ENCODE measurements at places on chromosomes 7 and 10.
A peak's percentile ranks its signal among the peaks of the same experiment; 100 is the strongest.

DNA sequence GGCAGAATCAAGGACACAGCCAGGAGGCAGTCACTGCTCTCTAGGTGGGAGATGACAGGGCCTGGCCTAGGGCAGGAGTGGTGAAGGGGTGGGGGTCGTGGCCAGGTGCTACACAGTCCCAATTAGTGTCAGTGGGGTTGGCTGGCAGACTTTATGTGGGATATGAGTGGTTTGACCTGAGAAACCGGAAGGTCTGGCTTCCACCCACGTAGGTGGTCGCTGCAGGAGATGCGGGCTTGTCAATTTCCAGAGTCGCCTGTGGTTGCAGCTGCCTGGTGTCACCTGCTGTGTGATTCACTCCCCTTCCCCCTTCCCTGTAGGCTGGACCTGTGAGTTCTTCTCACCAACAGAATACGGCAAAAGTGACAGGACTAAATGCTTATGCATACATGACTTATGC, 124.3 kb downstream of the KLF6 start:
- DNase-seq: no peak

GRCh38 chr7:151745706-151746105, 131.2 kb downstream of the PRKAG2 start:
- no peak for DNase-seq

DNA sequence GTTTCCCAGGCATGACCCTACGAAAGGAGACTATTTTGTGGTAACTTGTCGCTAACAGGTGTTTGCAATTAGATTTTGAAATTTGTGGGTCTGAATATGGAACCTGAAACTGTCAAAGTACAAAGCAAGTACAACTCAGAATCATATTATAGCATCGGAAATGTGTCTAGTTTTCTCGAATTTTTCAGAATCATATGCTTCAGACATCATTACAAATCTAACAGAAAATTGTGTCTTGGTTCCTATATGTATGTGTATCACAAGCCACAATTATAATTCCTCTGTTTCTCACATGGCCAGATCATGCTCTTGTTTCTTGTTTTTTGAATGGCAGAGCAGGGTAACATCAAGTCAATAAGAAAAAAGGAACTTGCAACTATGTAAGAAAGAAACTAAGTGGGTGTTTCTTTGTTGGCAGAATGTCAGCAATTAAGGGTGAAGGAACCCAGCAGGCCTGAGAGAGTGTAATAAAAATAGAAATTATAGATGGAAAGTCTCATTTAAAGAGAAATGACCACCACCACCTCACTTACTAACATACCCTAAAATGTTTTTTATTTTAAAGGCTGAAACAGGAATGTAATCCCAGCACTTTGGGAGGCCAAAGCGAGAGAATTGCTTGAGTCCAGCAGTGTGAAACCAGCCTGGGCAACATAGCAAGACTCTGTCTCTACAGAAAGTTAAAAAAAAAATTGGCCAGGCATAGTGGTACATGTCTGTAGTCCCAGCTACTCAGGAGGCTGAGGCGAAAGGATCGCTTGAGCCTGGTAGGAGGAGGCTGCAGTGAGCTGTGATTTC, 51.3 kb downstream of the PRTFDC1 start:
- DNase-seq: no peak

DNA sequence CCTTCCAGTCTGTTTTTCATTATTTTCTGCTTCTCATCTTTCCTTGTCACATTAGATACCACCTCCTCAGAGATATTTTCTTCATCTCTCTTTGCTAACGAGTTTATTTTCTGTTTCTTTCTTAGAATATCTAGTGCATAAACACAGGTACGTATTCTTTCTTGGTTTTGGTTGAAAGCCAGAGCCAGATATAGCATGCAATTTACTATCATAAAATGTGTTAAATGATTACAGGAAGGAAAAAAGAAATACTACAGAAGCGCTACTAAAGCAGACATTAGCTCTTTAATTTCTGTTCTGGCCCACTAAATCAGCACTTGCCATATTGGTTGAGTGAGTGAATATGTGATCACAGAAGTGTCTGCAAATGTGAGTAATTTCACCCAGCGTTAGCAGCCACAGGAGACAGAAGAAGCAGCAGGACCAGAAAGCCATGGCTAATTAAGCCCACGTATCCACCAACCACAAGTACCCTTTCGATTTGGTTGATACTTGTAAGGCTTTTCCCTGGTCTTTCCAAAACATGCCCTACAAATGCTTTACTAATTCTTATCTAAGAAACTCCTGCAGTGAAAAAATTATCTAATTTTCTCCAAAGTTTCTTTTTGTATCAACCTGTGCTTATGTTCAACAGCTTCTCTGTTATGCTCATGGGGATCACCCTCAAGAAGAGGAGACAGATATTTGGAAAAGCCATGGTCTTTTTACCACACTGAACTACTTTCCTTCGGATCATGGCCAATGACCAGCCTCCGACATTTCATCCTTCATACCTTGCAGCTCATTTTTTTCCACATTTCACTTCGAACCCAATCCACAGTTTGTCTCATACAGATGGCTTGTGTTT, 23.1 kb upstream of the MACC1 start:
- no peak for DNase-seq

- DNase-seq: no peak
Measured at GRCh38 chr10:132230557-132231210, 43.9 kb downstream of the DPYSL4 start.

- DNase-seq: no peak
Measured at GRCh38 chr10:13039761-13040160, 38.2 kb upstream of the CCDC3 start.

GRCh38 chr7:31113660-31114059, 61.6 kb downstream of the ADCYAP1R1 start:
- DNase-seq: no peak

GRCh38 chr10:69756279-69756678, 45.4 kb upstream of the COL13A1 start:
- no peak for DNase-seq

DNA sequence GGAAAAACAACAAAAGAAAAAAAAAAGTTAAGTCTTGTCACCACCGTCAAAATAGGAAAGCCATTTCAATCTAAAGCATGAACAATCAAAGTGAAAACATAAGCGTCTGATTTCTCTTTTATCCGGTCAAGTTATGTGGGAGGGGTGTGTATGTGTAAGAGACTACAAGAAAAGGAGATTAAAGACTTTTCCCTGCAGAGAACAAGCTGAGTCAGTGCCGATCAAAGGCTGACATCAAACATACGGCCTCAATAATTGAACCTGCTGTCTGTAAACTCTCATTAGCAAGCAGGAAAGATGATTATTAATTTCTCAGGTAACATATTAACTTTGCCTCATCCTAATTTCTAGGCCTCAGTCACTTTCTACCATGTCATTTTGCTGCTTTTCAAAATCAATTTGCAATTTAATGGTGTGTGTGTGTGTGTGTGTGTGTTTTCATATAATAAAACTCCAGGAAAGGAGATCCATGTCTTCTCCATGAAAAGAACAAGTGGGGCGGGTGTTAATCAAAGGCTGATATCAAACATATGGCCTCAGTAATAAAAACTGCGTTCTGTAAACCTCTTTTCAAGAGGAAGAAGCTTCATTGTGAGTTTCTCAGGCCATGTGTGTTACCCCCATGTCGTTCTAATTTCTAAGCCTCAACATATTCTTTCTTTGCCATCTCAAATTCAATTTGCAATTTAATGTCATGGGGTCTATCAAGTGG, 649.1 kb upstream of the SORCS1 start:
- DNase-seq: no peak

DNA sequence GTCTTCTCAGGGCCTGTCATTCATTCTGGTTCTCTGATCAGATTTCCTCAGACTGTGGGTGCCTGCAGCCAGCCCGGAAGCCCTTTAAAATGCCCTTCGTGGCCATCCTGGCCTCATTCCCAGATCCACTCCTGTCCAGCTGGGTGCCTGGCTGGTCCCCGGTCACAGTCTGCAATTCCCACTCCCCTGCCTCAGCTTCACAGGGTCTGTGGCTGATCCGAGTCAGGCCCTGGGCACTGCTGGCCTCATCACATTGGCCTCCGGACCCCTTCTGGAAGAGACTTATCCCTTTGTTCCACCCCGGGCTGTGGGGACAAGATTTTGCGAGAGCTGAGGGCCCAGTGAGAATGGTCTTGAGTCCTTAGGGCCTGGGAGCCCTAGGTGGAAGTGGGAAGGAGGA, 12.1 kb downstream of the DOCK1 start:
- no peak for DNase-seq

GRCh38 chr10:102508506-102508905, 4.7 kb downstream of the SUFU start:
- no peak for DNase-seq

DNA sequence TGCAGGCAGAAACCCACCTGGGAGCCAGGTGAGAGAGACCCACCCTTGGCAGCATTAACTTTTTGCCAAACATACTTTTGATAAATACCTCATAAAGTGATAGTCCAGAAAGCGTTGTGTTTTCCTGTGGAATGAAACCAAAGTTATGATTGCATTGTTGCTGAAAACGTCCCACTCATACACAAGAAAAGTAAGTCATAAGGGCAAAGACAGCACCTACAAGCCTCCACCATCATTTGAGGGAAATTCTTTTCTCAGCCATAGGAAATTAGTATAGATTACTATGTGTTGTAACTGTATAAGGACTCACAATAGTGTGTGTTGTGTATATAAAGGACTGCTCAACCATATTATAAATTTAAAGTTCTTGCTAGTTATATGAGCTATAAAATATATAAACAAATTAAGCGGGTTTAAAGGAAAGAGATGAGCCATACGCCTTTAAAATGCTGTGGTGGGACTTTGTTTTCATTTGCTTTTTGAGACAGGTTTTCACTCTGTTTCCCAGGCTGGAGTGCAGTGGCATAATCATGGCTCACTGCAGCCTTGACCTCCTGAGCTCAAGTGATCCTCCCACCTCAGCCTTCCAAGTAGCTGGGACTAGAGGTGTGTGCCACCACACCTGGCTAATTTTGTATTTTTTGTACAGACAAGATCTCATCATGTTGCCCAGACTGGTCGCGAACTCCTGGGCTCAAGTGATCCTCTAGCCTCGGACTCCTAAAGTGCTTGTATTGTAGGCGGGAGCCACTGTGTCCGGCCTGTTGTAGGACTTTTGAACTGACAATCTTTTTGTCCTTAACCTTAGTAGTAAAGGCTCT, 160.8 kb downstream of the PKD1L1 start:
- DNase-seq: no peak

GRCh38 chr7:27156508-27156898, at the start of gene HOXA7:
Gene HOXA7, minus strand, starts transcription at chr7:27156675. Its CDS starts 130 bp downstream, at chr7:27156545.
- no peak for DNase-seq

DNA sequence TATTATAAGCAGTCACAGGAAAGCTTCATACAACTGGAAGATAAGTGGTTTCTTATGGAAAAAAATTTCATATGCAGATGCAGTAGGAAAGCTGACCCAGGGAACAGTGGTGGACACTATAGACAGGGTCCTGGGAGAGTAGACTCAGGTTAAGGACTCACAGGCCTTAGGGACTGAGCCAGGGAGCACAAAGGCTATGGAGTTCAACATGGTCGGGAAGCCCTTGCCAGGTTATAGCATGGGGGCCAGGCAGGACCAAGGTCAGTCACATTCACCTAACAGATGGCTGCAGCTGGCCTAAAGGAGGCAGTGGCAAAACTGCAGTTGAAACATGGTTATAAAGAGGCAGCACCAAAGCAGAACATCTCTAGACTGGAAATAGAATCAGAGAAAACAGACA, 54.9 kb upstream of the UNC5B start:
- no peak for DNase-seq

DNA sequence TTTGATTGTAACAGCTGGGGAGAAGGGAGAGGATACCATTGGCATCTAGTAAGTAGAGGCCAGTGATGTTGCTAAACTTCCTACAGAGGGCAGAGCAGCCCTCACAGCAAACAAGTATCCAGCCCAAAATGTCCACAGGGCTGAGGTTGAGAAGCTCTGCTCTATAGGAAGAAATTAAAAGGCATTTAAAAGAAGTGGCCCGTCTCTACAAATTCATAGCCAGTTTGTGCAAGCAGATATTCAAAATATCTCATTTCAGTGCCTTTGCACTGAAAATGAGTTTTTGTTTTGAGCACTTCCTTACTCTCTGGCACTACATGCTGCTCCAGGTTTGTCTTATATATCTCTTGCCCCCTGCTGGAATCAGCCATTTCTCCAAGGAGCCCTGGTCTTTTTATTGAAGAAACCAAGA, 330.0 kb downstream of the BBS9 start:
- no peak for DNase-seq

DNA sequence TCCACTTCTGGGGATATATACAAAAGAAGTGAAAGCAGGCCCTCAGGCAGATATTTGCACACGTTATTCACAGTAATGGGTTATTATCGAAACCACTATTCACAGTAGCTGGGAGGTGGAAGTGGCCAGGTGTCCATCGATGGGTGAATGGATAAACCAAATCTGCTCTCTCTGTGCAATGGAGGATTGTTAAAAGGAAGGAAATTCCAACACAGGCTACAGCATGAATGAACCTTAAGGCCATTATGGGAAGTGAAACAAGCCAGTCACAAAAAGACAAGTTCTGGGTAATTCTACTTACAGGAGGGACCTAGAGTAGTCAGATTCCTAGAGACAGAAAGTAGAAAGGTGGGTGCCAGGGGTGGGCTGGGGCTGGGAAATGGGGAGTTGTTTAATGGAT, 48.5 kb upstream of the BHLHA15 start:
- no peak for DNase-seq

DNA sequence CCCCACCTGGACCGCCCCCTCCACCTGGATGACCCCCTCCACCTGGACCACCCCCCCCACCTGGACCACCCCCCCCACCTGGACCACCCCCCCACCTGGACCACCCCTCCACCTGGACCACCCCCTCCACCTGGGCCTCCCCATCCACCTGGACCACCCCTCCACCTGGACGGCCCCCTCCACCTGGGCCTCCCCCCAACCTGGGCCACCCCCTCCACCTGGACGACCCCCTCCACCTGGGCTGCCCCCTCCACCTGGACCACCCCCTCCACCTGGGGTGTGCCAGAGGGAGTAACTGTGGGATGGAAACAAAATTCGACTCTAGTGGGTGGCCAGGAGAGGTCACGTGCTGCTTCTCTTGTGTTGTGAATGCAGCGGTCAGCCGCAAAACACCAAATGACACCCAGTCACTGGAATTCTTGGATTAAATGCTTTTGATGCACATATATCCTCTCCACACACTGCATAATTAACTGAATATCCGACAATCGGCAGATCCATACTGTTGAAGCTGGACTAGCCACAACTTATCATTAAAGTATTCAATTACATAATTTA, 316.7 kb downstream of the PTPRN2 start:
- no peak for DNase-seq

- peak; percentile 22 for DNase-seq
Measured at GRCh38 chr7:130063036-130063435, 7.3 kb upstream of the KLHDC10 start.

GRCh38 chr10:4784667-4785333, 41.2 kb upstream of the AKR1E2 start:
- no peak for DNase-seq

Data from effector memory CD4-positive, alpha-beta T cell (primary cell).